Activated CD4-positive, alpha-beta T cell treated with anti-CD3 and anti-CD28 coated beads, Interleukin-2, amount 50 U/mL, for 24 hours (primary cell): ENCODE measurements at places on chromosomes 2 and 18.

DNA sequence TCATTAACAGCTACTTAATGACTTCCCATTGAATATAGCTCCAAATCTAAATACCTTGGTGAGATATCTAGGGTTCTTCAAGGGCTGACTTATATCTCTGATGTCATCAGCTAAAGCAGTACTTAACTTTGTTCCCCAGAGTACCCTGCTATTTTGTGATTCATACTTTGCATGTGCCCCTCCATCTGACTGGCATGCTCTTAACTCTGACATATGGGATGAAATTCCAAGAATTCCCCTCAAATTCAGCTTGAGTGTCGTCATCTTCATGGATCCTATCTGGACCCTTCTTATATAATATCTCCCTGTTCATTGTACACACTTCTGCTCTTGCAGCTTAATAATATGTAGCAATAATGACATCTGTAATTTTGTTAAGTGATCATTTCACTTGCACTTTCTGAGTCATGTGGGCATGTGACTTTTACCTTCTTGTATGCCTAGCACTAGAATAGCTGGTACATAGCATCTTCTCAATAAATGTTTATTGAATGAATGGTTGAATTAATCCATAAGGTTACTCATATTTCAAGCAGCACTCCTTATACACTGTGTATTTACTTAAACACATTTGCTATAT is 172.9 kb downstream of the WDR7 start:
- DNase-seq = no peak

- no peak for DNase-seq
Measured at GRCh38 chr2:48854681-48855080, 99.2 kb upstream of the LHCGR start.

GRCh38 chr2:145431181-145431951 is 911.4 kb upstream of the ZEB2 start:
- DNase-seq = no peak

DNA sequence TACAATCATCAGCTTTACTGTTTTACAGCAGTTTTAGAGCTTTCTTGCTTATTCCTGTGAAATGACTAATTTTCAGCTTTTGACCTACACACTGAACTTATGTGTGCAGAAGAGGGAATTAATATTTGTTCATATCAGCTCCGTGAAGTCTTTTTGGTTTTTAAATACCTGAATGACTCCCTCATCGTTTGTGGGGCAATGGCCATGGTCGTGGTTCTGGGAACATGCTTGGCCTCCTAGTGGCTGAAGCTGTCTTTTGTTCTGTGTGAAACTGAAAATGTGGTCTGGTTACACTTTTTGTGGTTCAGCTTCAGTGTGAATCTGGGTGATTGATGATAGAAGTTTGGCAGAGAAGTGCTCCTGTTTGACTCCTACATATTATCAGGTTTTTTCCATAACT is 408.1 kb downstream of the THSD7B start:
- no peak for DNase-seq

DNA sequence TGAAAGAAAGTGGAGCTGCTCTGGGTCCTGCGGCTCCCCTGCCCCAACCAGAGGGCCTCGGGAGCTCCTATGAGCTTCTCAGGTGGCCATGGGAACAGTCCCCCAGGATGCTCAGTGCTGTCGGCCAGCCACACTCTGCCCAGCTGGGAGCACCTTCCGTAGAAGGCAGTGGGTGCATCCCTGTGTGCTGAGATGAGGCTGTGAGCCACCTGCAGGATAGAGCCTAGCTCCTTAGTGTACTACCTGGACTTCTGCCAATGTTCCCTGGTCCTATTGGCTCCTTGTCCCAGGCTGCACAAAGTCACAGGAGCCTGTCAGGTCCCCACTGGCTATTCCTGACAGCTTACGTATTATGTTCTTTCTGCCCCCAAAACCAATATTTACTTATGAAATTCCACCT is 16.1 kb downstream of the PRELID3A start:
- no peak for DNase-seq

DNA sequence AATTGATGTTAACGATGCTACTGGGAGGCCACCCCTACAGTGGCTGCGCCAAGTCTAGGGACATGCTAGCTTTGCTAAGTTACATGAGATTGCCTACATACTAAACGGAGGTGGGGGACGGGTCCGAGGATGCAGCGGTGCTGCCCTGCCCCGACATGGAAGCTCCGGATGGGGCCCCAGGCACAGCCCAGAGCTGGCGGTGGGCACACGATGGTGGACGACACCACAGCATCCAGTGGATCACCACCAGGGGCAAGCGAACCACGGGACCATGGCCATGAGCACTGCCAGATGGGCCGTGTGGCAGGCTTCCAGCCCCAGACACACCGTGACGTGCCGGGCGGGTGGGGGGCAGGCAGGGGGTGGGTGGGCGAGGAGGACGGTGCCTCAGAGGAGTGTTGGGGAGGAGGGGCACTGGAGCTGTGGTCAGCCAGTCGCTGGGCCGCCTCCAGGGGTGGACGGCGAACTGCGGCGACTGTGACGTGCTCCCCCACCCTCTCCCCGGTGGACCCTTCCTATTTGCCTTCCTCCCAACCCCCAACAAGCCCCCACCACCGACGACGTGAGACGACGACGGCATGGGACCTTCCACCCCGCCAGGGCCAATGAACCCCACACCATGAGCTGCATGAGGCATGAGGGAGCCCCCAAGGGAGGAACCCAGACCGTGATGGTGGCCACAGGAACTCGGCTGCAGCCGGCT is 90.6 kb upstream of the ANKRD30BL start:
- DNase-seq = no peak

- no peak for DNase-seq
Measured at GRCh38 chr2:74399785-74400184, 19.7 kb upstream of the DCTN1 start.

- DNase-seq = no peak
Measured at GRCh38 chr2:105782123-105782522, 37.4 kb downstream of the NCK2 start.

DNA sequence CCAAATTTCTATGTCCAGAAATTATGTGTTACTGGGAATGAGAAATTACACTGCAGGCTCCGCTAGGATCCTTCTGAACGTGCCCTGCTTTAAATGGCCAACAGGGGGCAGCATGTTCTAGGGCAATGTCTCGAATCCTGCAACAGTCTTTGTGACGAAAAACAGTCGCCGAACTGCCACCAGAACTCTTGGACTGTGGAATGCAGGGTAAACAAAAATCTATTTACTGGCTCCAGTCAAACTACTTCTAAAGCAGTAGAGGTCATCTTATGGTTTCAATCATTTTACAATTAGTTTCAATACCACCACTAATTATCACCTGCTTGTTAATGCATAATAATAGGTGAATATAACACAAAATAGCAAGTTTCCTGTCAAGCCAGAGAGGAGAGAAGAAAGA is 9.8 kb upstream of the ZNF397 start:
- DNase-seq = peak; percentile 74

DNA sequence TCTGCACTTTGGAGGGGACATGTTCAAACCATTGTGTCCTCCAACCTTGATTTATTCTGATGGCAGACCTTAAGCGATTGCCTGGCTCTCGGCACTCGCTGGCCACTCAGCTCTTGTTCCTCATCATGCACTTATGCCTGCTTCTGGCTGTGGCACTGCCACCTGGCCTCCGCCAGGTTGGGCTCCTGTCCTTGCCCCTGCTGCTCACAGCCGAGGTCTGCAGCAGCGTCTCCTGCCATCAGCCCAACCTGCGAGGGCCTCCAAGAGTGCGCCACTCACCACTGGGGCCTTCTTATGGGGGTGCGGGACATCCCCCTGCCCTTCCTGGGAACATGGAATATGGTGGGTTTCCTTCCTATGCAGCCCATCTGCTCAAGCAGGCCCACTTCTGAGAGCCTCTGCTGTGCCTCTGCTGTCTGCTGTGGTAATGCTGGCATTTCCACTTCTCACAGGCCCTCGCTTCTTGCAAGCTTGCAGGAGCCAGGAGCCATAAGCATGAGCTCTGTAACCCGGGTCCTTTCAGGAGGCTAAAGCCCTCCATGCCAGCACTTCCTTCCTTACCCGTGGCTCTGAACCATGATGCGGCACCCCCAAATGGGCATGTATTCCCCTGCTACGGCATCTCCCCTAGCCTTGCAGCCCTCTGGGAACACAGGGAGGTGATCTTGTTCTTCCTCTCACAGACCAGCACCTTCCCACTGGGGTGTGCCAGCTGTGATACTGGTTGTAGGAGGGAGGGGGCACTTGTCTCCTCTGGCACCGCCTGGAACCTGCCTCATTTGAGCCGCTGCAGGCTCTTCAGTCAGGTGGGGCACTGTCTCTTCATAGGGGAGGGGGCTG is 58.6 kb upstream of the HS6ST1 start:
- no peak for DNase-seq

DNA sequence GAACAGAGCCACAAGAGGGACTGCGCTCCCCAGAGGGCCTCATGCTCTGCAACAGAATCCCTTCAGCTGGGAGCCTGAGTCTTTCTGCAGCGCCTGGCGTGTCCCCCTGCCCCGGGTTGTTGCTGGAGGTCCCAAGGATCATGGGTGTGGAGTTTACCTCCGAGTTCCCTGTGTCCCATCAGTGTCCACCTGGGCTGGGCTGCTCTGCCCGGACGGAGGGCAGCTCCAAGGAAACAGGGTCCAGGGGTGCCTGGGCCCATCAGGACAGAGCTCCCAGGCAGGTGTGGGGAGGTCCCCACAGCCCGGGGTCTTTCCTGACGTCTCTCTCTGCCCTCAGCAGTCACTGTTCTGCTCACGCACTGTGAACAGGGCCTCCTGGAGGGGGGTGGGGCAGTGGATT is 63.5 kb downstream of the EMILIN2 start:
- DNase-seq = no peak

DNA sequence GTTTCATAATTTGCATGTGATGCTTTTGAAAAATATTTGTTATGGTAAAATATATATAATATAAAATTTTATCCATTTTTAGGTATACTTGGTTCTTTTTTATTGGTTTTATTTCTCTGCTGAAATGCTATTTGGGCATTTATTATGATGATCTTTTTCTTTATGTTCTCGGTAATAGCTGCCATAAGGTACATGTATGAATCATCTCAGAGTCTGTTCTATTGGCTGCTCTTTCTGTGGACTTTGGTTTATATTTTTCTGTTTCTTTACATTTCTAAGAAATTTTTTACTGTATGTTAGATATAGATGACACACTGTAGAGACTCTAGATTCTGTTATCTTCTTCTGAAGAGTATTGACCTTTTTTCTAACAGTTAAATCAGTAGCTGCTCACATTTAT is 219.9 kb downstream of the MBD5 start:
- no peak for DNase-seq

- no peak for DNase-seq
Measured at GRCh38 chr2:170895023-170895757, 33.9 kb upstream of the GORASP2 start.

- DNase-seq = no peak
Measured at GRCh38 chr18:477565-477964, 22.9 kb downstream of the COLEC12 start.

GRCh38 chr2:110101901-110102803 is 13.5 kb downstream of the MALL start:
- no peak for DNase-seq

DNA sequence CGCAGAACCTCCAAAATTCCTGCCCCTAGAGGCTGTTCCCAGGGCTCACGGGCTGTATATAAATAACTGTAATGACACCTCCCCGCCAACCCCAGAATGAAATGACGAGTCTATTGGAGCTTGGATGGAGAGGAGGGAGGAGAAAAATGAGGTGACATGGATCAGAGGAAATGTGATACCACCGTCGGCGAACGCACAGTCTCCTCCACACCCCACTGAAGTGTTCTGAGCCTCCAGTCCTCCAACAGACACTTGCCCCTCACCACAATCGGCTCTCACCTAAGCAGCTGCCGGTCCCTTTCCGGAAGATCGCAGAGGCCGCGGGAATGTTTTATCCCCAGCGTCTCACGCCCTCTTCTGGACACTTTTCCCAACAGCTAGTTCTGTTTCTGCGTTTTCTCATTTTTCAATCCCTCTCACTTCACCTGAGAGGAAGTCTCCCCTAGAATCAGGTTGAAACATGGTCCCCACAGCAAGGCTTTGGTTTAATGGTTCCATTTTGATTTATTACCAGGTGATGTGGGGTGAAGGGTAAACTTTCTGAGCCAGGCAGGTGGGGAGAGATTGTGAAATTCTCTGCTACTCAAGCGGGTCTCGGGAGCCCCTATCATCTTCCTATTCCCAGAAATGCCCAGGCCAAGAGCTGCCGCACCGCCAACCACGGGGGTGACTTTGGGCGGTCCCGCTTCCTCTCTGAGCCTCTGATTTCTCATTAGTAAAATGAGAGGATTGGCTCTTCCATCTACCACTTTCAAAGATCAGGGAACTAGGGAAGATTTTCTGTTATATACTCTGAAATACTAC is 9.1 kb upstream of the MYO5B start:
- DNase-seq = no peak

GRCh38 chr2:40353231-40353630 is 98.7 kb downstream of the SLC8A1 start:
- no peak for DNase-seq

DNA sequence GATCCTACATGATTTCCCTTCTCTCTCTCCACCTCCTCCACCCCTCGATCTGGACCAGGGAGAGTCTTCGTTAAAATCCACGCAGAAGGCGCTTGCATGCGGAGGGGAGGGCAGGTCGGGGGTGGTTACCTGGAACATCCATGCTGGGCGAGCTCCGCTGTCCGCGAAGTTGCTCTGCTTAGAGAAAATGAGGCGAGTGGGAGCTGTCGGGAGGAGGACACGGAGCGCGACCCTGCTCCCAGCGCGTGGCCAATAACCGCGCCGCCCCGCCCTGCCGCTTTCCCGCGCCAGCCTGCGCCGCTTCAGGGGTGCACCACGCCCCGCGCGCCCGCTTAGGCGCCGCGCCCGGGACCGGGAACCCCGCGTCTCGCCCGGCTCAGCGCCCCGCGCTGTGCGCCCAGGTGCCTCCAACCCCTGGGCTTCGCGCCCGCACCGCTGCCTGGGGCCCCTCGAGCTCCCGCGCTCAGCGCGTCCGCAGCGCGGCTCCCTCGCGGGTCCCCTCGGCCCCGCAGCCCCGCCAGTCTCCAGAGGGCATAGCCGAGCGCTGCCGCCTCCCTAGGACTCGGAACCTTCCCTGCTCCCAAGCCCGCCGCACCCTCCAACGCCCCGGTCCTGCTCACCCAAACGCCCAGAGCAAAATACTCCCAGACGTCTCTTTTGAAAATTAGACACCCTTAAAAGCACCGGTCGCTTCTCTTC is 636 bp downstream of the CBLN2 start:
- no peak for DNase-seq

DNA sequence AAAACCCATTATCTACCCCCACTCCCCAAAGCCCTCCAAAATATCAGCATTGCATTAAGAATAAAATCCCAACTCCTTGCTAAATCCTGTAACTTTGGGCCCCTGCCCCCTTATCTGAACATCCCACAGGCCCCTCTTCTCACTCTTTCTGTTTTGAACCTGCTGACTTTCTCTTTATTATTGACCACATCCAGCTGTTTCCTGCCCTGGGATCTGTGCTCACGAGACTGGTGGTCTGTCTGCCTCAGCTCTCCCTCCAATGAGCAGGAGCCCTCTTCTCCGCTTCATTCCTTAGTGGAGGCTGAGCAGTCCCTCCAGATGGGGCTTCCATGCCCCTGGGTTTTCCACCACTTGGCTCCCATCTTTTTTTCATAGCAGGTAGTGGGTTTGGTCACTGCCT is 116.9 kb downstream of the ACKR3 start:
- no peak for DNase-seq

GRCh38 chr2:37740164-37740739 is 68.8 kb upstream of the CDC42EP3 start:
- DNase-seq = no peak
